ENCODE measurements at places on chromosomes 7 and 10.

DNA sequence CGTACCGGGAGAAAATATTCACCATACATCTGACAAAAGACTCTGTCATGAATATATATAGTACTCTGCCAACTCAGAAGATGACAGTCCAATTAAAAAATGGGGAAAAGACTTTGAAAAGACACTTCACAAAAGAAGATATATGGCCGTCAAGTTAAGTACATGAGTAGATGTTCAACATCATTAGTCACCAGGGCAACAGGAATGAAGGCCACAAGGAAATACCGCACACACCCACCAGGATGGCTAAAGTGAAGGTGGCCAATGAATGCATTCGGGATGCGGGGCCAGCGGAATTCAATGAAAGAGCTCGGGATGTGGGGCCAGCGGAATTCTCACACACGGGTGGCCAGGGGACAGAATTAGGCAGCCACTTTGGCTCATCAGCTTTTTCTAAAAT is 42.2 kb downstream of the MAD1L1 start:
- DNase-seq, result no peak

GRCh38 chr10:70981171-70981836 is 92.9 kb upstream of the PCBD1 start:
- DNase-seq, result no peak

GRCh38 chr10:37442882-37443281 is 317.5 kb downstream of the ANKRD30A start:
- DNase-seq, result no peak

GRCh38 chr7:84142726-84143125 is 51.9 kb downstream of the SEMA3A start:
- DNase-seq, result no peak

GRCh38 chr10:121597504-121598262 is 561 bp downstream of the FGFR2 start:
- DNase-seq, result no peak

- no peak for DNase-seq
Observed at GRCh38 chr7:129874722-129875121, 78.0 kb downstream of the UBE2H start.

GRCh38 chr10:99612167-99612831 is 7.9 kb downstream of the SLC25A28 start:
- peak; percentile 34 for DNase-seq

DNA sequence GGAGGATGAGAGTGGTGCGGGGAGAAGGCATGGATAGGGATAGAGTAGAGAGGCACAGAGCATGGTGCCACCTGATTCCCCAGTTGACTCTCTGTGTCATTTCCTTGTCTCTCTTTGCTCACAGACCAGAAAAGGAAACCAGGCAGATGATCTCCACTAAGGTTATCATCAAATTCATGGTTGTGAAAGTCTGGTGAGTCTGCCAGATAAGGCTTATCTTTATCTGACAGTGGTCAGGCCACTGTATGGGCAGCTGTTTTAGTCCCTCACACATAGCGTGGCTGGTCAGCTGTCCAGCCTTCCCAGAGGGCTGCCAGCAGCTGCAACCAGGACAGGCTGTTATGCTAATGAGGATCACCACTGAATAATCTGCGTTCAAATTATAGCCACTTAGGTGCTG is 99.0 kb downstream of the ADRA2A start:
- DNase-seq, result no peak

- DNase-seq, result no peak
Observed at GRCh38 chr10:117005527-117006055, 604 bp upstream of the SHTN1 start.

DNA sequence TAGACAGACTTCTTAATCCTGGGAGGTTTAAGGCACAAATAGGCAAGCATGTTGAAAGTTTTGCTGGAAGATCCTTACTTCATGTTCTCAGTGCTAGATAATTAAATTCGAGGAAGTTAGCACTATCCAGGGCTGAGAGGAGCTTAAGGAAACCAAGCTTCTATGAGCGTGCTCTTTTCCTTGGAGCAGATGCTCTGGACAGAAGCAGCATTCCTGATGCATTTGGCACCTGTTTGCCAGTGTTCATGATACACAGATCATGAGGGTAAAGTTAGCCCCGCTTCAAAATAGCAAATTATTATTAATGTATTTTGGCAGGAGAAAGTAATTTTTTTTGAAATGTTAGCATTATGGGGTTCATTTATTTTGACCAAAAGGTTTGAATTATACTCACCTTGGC is 9.4 kb downstream of the HDAC9 start:
- DNase-seq, result no peak

GRCh38 chr10:70053218-70053840 is 683 bp downstream of the MACROH2A2 start:
- peak; percentile 31 for DNase-seq

DNA sequence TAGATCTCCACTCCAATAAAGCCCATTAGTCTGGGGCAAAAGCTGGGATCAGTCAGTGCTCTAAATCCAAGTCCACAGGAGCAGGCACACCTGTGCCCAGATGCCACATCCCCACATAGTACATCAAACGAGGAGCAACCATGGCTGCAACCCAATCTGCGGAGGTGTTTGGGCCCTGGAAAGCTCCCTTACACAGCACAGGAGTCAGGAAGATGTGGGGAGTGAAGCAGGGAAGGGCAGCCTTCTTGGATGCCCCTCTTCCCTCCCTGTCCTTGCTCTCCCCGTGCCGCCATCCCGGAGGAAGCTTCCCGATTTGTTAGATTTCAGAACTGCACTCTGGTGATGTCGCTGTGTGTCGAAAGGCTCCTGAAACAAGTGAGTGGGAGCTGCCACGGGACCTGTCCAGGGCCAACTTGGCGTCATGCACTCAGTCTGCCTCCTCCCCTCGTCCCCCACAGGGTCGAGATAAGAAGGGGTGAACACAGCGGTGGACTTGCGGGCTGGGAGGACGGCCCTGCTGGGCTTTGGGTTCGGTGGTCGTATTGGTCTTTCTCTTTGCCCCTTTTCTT is 230.6 kb upstream of the GRB10 start:
- no peak for DNase-seq

DNA sequence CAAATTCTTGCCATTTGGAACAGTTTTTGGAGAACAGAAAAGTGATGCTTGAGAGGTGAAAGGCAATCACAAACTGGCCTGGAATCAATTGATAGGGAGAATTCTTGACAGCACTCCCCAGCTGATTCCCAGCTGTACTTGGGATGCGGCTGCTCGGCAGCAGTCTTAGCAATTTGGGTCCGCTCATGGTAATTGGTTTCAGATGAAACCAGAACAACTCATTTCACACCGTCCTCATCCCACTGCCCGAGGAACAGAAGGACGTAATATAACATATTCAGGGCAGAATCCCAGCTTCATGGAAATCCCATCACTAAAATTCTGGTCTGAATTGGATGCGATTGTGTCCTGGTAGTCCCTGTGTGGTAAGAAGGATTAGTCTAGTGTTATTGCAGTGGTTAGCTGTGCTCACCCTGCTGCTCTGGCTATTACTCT is 223.3 kb upstream of the FERD3L start:
- DNase-seq, result no peak

DNA sequence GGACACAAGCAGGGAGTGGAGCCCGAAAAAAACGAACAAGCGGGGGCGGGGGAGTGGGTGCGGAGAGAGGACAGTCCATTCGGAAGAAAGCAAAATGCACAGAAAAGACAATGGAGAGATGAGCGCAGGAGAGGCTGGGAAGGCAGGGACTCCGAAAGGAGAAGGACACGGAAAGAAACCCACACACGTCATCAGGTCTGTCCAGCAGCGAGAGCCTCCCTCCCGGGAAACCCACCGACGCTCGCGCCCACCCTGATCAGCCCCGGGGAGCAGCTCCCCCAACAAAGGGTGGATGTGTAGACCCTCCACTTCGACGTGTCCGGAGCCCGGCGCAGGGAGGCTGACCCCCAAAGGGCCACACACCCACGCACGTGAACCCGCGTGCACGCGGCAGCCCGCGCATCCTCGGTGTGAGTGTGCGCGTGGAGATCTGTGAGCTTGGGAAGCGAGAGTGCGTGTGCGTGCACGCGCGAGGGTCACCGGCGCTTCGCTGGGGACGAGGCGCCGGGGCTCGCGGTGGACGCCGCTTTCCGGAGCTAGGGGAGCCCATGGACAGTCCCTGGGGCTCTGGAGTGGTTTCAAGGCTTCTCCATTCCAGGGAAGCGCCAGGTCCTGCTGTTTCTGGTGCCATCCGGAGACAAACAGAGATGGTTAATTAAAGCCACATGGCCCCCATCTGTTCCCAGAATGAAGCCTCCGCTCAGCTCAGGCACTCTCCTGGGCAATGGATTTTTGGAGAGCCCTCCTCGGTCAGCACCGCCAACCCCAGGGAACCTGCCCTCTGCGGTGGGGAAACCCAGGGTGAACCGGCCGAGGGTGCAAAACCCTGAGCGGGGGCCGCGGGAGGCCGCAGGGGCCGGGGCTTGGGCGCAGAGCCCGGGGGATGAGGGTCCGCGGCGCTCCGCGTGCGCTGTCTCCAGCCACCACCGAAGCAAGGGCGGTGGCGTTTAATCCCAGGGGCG is 916 bp downstream of the LAMB1 start:
- no peak for DNase-seq

DNA sequence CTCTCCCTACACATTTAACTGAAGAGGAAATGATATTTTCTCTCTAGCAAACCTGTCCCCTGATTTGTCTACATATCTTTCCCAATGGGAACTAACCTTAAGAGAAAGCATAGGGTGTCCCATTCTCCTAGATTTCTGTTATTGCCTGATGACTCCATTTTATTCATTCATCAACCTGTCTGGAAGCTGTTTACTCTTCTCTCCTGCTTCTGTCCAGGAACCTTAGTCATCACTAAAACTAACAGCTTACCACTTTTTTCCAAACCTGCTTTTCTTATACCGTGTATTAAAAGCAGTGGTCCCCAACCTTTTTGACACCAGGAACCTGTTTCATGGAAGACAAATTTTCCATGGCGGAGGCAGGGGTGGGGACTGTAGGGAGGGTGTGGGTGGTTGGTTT is 473.3 kb upstream of the PCDH15 start:
- DNase-seq, result no peak

GRCh38 chr10:62538606-62539005 is 164.4 kb downstream of the ZNF365 start:
- no peak for DNase-seq

- DNase-seq, result peak; percentile 58
Observed at GRCh38 chr10:101840102-101840684, 3.4 kb downstream of the KCNIP2 start.

GRCh38 chr10:97684866-97685394 is 2.1 kb downstream of the AVPI1 start:
- no peak for DNase-seq

GRCh38 chr7:152106990-152107389 is 81.5 kb downstream of the GALNT11 start:
- no peak for DNase-seq

DNA sequence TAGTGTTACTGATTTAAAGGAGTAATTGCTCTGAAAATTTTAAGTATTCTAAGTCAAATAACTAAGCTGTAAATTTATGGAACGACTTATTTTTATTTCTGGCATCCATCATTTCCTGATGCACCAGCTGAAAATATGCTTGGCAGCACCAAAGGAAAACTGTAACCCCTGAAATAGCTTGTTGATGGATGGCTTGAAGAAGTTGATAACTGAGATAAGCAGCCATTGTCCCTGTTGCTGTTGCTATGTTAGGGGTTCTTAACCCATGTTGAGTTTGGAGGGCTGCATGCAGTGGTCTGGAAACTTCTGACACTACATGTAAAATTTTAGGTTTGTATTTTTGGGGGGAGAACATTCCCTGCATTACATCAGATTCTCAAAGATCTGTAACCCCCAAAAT is 30.6 kb downstream of the RPA3 start:
- DNase-seq, result no peak

- DNase-seq, result no peak
Observed at GRCh38 chr10:30986053-30986555, 45.6 kb downstream of the ZNF438 start.

GRCh38 chr7:105924945-105925344 is 38.1 kb upstream of the CDHR3 start:
- peak; percentile 59 for DNase-seq

- DNase-seq, result no peak
Observed at GRCh38 chr10:70135684-70136083, 3.1 kb upstream of the AIFM2 start.

- DNase-seq, result no peak
Observed at GRCh38 chr10:28559618-28560017, 26.7 kb downstream of the WAC start.

DNA sequence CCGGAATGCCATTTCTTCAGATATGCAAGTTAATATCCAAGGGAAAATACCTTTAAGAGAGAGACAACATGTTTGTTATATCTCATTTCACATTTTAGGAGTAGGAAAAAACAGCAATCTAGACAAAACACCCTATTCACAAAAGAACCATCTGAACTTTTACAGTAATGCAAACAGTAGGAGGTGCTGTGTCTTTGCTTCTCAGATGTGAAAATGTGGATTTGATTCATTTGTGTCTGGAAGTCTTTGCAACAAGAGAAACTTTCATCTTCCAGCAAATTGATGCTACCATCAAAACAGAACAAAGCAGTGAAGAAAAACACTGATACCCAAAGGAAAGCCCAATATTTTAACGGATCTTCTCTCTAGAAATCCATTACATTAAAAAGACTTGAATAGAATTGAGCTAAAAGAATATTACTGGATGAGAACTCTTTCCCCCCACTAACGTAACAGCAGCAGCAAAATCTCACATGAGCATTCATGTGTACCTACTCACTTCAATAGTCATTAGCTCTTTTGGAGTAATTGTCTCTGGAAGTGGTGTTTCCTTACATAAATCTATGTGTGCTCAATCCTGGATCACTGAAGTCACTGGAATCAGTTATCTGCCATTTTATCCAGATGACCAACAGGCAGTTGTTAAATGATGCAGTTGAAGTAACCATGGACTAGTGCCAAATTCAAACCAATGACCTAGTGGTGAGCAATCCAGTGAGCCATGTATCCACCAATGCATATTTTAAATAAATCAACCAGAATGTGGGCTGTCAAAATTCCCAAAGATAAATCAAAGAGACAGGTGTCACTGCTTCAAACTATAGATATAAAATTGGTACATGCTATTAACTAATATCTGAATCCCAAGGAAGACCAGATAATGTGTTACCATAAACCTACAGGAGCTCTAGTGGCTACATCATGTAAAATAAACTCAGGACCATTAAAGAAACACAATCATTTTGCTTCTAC is 1.8 kb downstream of the SEMA3C start:
- no peak for DNase-seq

GRCh38 chr10:131832056-131832685 is 68.6 kb upstream of the PPP2R2D start:
- no peak for DNase-seq

- DNase-seq, result peak; percentile 53
Observed at GRCh38 chr10:127694580-127695193, 42.3 kb upstream of the FOXI2 start.

- DNase-seq, result no peak
Observed at GRCh38 chr7:46279290-46279689, 358.2 kb upstream of the IGFBP3 start.

DNA sequence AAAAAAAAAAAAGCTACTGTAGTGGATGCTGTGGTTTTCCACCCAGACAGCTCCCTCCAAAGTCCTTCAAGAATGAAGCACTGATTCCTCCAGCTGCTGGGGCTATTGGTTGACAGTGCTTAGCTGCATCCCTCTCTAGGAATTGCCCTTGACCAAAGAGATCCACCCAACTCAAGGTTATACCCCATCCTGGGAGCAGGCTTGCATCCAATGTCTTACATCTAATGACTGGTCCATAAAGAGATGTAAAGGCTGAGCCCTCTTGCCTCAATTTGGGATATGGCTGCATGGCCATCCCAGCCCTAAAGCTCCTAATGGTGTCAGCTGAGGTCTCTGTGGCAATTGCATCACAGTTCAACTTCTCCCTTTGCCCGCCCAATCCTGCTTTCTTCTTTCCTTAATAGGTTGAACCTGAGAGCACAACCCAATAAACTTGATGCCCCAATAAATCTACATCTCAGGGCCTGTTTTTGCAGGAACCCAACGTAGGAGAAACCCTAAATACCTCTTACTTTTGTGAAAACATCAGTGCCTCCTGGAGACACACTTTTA is 4.4 kb downstream of the GPR37 start:
- DNase-seq, result no peak
